ENCODE measurements at places on chromosomes 4 and X.

DNA sequence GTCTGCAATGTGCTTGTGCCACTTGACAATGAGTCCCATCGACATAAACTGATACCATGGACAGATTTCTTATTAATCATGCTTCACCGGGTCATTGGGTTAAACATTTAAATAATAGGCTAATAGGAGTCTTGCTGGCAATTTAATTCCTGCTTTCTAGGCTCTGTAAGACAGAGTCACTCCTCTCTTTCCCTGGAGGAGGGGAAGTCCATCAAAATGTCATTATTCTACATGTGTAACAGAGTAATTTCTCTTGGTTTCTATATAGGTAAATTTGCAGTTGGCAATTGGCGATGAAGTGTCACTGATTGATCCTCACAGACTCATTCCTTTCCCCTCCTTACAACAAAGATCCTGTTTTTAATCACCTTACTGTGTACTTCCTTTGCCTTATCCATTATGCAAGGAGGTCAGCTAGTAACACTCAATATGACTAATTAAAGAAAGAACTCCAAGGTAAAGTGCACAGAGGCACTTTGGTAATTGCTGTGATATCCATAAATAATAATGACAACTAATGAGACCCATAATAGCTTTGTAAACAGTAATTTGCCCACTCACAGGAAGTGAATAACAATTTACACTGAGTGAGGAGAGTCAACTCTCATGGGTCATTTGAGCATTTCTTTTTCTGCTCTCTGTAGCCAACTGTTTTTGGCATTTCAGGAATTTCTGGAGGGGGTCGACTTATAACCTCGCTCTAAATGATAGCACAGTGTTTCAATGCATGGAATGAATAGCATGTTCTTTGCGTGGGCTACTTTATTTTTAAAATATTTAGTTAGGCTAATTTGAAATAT, 184.0 kb downstream of the UGT8 start:
- no peak for DNase-seq

- peak; percentile 2 for DNase-seq
Measured at GRCh38 chr4:110165382-110166286, 32.8 kb downstream of the ELOVL6 start.

DNA sequence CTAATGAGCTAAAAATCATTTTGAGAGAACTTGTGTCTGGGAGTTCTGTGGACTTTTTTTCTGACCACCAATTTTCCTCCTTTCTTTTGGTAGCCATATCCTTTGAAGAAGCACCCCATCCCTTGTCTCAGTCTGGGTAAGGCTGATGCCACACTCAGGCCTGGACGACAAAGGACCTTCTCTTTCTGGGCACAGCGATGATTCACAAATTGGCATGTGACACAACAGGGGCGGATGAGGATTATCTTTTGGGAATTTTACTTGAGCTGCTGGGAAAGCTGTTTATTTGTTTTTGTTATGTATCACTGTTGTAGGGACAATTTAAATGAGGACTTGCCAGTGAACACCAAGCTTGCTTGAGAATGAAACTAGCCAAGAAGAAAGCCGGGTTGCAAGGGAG, 233.4 kb upstream of the HAND2 start:
- DNase-seq: peak; percentile 26

- no peak for DNase-seq
Measured at GRCh38 chr4:105504744-105505143, 30.9 kb upstream of the PPA2 start.

DNA sequence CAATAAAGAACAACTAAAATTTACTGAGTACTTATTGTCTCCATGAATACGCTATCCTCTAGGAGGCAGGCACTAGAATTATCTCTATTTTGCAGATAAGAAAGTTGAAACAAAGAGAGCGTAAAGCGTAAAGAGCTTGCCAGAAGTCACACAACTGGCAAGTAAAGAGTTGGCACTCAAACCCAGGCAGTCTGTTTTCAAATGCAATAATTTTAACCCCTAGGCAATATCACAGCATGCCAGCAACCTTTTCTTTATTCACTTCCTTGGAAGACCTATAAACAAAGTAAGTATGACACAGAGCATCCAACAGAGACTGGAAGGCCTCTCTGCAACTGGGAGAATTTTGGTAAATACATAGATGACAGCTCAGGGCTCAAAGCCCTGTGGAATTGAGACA, 23.2 kb upstream of the AMELX start:
- no peak for DNase-seq

DNA sequence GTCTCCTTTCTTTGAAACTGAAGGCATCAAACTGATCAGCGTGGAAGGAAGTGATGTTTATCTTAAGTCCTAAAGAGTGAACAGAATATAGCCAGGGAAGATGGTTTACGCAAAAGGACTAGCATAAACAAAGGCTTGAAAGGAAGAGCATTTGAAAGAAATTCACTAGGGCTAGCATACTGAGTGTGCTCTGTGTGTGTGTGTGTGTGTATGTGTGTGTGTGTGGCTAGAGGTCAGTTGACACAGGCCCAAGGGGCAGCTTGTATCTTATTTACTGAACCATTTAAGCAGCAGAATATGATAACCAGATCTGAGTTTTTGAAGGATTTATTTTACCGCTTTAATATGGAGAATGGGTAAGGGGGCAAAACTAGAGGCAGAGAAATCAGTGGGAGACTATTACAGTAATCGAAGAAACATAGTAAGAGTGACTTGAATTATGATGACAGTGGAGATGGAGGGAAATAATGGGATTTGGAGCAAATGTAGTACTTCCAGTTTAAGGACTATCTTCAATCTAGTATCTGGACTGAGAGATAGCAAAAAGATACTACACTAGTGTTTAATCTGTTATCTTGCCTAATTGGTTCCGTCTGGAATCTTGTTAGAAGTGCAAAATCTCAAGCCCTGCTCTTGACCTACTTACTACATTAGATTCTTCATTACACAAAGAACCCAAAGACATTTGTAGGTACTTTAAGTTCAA, 36.9 kb downstream of the CEP44 start:
- no peak for DNase-seq

- peak; percentile 37 for DNase-seq
Measured at GRCh38 chr4:98434816-98435215, 173.6 kb downstream of the RAP1GDS1 start.

- DNase-seq: no peak
Measured at GRCh38 chr4:139266208-139266582, 13.8 kb downstream of the MGARP start.

GRCh38 chr4:15150631-15151030, 148.3 kb downstream of the CPEB2 start:
- no peak for DNase-seq

GRCh38 chrX:53717205-53717604, 30.7 kb upstream of the HUWE1 start:
- no peak for DNase-seq

DNA sequence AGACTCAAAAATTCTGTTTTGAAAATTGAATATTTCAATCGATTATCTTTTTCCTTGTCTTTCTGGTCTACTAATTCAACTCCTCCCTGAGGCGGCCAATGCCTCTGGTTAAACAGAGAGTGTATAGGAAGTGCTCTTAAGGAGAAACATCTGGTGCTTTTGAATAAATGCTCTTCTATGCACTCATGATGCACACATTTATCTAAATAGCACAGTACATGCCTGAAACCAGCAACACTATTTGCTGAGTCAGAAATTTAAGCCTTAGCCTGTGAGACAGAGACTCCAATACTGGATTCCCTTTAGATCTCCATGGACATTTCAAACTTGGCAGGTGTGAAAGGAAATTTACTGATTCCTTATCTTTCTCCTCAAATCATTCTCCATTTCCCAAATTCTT, 118.6 kb downstream of the SLIT2 start:
- DNase-seq: no peak

- no peak for DNase-seq
Measured at GRCh38 chrX:108049649-108050048, 4.8 kb downstream of the VSIG1 start.

GRCh38 chr4:48706736-48707135, 73.3 kb downstream of the FRYL start:
- no peak for DNase-seq

DNA sequence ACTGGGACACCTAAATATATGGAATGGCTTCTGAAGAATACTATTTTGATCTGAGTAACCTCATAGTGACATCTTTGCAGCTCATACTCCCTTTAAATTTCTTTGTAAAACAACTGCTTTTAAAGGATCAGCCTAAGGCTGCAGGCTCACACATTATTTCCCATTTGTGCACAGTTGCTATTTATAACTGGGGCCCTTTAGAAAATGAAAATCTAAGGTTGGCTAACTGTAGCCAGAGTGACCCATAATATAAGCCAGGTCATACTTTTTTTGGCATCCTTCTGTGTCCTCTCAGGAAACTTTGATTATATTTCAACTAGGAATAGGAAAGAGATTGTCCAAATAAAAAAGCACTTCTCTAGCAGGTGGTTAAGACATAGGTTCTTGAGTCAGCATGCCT, 123.6 kb upstream of the RASGEF1B start:
- no peak for DNase-seq

DNA sequence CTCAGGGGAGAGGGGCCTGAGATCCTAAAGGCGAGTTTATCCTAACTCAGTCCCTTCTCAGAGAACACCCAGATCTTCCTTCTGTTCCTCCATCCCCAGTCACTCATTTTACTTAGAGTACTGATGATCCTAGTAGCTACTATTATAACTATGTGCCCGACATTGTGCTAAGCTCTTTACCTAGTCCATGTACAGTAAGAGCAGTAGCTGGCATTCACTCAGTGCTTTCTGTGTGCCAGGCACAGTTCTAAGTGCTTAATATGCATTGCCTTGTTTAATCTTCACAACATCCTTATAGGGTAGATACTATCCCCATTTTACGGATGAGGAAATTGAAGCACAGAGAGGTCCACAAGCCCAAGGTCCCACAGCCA, 58.3 kb downstream of the FRMPD3 start:
- no peak for DNase-seq

- DNase-seq: no peak
Measured at GRCh38 chrX:103637604-103638338, 9.0 kb downstream of the TCEAL1 start.

DNA sequence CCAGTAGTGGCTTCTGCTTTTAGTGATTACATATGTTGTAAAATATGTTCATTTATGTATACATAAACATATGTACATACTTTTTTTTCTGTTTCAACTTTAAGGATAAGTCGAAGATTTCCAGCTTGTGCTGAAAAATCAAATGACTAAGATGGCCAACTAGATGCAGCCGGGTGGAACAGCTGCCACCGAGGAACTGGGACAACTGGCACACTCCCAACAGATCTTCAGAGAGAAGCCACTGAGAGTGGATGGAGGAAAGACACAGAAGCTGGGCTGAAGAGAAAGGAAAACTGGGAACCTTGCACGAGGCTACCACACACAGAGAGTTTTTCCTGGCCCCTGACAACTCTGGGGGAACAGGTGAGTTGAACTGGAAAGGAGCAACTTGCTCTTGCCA, 207.5 kb downstream of the FAM47B start:
- no peak for DNase-seq

- no peak for DNase-seq
Measured at GRCh38 chr4:96649536-96649935, 809.6 kb downstream of the PDHA2 start.

- peak; percentile 36 for DNase-seq
Measured at GRCh38 chr4:145098675-145099037, 545 bp downstream of the ABCE1 start.

DNA sequence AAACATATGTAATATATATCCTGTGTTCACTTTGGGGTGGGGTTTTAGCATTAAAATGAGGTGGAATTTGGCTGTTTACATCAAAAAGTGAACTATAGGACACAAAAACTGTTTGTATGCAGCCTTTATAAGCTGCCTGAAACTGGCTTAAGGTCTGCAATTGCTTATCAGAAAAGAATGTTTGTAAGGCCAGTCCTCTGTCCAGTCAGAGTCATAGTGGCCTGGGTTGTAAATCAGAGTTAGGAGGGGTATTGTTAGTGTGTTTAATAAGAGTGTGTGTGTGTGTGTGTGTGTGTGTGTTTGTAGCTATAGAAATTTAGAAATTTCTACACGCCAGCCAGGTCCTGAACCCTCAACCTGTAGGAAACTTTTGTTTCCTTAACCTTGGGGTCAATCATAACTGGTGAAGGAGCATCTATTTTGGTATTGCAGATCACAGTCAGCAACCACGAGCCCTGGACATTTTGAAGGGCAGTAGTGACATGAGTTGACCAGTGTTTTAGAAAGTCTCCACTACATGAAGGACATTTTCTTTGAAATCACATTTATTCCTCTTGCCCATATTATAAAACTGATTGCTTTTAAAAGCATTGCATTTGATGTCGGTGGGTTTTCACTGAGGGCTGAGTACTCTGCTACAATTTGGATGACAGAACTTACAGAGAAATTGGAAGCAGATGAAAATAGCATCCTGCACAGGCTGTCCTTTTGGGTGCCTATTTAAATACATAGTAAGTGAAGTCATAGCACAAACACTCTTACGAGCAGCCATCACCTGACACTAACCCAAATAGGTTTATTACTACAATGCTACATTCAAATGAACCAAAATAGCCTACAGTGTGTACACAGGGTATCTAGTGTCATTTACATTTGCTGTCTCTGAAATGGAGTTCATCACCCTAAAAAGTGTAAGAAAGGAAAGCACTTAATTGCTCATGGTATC, 11.2 kb upstream of the TMEM154 start:
- no peak for DNase-seq

DNA sequence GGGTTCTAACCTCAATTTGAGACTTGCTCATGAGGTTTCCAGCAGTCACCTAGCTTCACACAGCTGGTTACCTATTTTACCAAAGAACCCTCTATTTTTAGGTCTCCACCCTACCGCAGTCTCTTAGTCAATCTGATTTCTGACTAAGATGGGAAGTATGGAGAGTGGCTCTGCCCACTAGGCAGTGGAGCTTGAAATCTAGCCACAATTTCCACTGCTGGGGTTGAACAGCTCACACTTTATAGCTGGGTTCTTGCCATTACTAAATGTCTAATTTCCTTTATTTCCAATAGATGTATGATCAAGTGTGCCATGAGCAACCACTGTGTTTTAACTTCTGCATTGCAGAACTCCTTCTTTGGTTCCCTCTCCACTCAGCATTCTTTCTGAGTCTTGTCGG, 43.1 kb downstream of the GASK1B start:
- DNase-seq: no peak

DNA sequence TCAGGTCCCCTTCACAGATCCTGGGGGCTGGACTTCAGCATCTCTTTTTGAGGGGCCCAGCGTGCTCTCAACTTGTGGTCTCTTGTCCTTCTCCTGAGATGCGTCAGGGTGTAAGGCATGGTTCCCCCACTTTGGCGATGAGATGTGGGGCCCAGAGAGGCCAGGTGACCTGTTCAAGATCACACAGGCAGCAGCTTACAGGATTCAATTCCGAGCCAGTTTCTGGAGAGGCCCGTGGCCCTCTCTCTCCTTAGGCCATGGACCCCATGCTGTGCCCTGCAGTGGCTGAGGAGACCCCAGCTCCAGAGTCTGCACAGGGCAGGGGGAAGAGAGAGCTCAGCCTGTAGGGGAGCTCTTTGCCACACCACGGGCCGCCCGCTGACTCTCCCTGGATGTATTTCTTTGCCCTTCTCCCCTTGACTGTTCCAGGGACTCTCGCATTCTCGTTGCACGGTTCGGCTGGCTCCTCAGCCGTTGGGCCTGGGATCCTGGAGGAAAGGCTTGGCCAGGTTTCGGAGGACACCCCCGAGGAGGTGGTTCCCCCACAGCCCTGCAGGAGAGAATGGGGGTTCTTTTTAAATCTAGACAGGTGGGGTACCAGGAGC, 18.6 kb downstream of the NSG1 start:
- no peak for DNase-seq

GRCh38 chrX:46703980-46704379, 54.9 kb downstream of the SLC9A7 start:
- DNase-seq: no peak
